ENCODE measurements at places on chromosomes 12 and 14.

GRCh38 chr14:58060077-58060476, 91.9 kb downstream of the ARMH4 start:
- no peak for DNase-seq

GRCh38 chr12:109432842-109433304, 44.2 kb downstream of the KCTD10 start:
- DNase-seq, result peak; percentile 59

- DNase-seq, result no peak
Measured at GRCh38 chr14:51165415-51165814, 70.5 kb upstream of the TRIM9 start.

- no peak for DNase-seq
Measured at GRCh38 chr12:110224379-110225304, 56.4 kb upstream of the ATP2A2 start.

DNA sequence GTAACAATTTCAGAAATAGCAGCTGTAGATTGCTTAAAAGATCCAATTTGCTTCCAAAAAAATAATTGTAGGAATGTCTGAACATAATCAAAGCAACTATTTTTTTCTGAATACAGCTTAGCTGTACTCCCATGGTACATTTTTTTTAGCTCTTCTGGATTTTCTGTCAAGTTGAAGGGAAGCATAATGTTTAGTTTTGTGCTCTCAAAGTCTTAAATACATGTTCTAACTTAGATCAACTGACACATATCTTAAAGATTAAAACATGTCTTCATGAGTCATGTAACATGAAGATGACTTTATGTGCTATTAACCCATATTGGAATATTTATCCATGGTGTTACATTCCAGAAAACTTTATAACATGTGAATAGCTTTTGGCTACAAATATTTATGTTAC, 255.7 kb downstream of the BTG1 start:
- no peak for DNase-seq

GRCh38 chr12:15092826-15093225, 120.0 kb downstream of the PDE6H start:
- DNase-seq, result no peak

- DNase-seq, result no peak
Measured at GRCh38 chr12:49980501-49981349, 8.0 kb downstream of the AQP6 start.

- DNase-seq, result no peak
Measured at GRCh38 chr14:72528059-72528862, 365.6 kb downstream of the DPF3 start.

- DNase-seq, result no peak
Measured at GRCh38 chr14:24851406-24851805, 198.5 kb downstream of the STXBP6 start.

GRCh38 chr12:84077679-84078078, 834.9 kb downstream of the SLC6A15 start:
- no peak for DNase-seq

- DNase-seq, result no peak
Measured at GRCh38 chr14:95651821-95652583, 34.2 kb upstream of the TCL1B start.

GRCh38 chr12:24838531-24838950, 110.4 kb downstream of the BCAT1 start:
- DNase-seq, result no peak

- DNase-seq, result no peak
Measured at GRCh38 chr12:129871991-129872972, 31.5 kb downstream of the TMEM132D start.

DNA sequence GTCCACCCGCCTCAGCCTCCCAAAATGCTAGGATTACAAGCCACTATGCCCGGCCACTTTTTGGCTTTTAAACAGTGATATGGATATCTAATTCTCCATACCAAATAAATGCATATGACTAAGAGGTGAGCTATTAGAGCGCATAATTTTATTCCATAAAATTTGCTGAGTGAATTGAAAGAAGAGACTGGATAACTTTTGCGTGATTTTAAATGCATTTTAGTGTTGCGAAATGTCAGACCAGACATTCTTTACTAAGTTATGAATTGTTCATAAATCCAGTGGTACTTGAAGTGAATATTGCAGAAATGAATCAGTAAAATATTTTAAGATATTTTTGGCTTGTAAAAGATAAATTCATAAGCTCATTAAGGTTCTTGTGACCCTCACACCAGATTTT, 50.9 kb upstream of the DIP2B start:
- DNase-seq, result no peak

GRCh38 chr12:26016516-26016915, 58.0 kb downstream of the RASSF8 start:
- DNase-seq, result no peak

GRCh38 chr12:43789941-43790340, 16.2 kb downstream of the TWF1 start:
- DNase-seq, result no peak

DNA sequence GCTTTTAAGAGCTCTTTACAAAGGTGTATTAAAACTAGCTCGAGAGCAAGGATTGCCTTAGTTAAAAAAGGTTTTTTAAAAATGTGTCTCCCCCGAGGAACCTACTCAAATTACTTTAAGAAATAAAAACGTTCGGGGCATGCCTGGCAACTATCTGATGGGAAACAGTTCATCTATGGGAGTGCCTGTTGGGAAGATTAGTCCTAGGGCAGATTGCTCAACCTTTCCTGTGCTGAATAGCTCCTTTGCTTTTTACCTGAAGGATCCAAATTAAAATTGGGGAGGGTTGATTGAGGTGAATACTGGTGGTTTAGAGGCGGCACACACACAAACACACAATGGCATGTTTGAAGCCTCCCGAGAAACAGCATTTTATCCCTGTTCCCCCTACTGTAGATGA, 541.4 kb upstream of the ATP2B1 start:
- no peak for DNase-seq

GRCh38 chr14:105537580-105538474, 11.4 kb downstream of the TMEM121 start:
- DNase-seq, result peak; percentile 65

DNA sequence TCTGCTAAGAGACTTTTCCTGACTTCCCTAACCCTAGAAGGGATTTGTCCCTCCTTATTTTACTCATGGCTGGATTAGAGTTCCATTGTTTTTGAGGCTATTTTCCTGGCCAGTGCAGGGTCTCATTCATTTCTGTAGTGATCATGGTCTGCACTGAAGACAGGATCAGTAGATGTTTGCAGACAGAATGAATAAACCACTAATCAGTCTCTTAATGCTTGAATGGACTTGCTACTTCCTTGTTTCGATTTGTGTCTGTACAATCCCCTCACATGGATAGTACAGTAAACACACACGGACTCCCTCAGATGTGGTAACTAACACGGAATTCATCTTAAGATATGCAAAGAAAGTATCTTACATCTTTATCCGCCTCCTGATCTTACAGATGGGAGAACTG, 102.6 kb upstream of the PRB2 start:
- no peak for DNase-seq

- DNase-seq, result no peak
Measured at GRCh38 chr12:28563936-28564335, 373.7 kb downstream of the CCDC91 start.

DNA sequence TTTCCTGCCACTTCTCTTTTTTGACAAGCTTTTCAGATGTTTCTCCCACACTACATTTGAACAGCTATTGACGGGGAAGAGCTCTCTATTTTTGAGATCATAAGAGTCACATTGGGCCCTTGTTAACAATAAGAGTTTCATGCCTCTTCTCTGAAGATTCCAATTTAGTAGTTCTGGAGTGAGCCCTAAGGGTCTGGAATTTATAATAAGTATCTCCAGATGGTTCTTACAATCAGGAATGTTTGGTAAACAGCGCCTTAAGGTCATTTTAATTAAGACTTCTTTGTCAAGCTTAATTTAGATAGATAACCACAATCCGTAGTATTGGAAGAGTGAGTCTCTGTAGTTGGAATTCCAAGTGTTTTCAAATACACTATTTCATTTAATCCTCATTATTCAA, 60.6 kb upstream of the HECTD1 start:
- no peak for DNase-seq

- no peak for DNase-seq
Measured at GRCh38 chr12:4909734-4910501, at the start of gene KCNA1. TSS of gene KCNA1 (plus strand) at chr12:4909905. CDS start at chr12:4911379, 1,474 bp downstream.

DNA sequence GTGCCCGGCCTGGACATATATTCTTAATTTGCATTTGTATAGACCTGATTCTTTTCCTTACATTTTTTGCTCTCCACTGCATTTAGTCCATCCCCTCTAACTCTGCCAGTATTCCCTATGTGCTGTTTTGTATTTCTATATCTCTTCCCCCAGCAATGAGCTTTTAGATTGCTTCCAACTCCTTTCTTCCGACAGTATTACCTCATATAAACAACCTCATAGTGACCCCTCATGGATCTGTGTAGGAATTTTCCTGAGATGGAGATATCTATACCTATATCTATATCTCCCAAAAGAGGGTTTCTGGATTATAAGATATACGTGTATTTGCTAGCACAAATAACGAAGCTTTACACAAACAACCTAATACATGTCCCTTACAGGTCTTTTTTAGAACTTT, 161.9 kb downstream of the CRADD start:
- DNase-seq, result no peak

GRCh38 chr12:114697243-114697716, 13.3 kb upstream of the TBX3 start:
- no peak for DNase-seq

DNA sequence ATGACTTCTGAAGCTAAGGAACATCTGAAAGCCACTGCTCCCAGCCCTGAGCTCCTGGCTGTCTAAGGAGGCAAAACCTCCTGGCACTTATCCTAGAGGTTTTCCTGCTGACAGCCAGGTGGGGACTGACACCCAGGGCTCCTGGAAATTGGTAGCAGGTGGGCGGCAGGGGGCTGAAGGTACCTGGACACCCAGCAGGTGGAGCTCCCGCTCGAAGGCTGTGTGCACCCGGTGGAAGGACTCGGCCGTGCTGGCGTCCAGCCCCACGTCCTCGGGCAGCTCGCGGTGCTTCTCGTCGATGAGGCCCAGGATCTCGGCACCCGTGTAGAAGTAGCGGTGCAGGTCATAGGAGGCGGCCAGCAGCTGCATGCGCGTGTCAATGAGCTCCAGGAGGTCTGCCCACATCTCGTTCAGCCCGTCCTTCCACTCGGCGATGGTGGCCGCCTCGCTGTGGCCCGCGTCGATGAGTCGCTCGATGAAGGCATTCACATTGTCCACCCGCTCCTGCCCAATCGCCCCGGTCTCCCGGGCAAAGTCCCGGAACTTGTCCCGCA, 68.2 kb downstream of the PLEKHG3 start:
- DNase-seq, result no peak

- no peak for DNase-seq
Measured at GRCh38 chr14:104423701-104424405, 155.7 kb upstream of the C14orf180 start.

- DNase-seq, result no peak
Measured at GRCh38 chr12:33575346-33575745, 135.7 kb upstream of the SYT10 start.

DNA sequence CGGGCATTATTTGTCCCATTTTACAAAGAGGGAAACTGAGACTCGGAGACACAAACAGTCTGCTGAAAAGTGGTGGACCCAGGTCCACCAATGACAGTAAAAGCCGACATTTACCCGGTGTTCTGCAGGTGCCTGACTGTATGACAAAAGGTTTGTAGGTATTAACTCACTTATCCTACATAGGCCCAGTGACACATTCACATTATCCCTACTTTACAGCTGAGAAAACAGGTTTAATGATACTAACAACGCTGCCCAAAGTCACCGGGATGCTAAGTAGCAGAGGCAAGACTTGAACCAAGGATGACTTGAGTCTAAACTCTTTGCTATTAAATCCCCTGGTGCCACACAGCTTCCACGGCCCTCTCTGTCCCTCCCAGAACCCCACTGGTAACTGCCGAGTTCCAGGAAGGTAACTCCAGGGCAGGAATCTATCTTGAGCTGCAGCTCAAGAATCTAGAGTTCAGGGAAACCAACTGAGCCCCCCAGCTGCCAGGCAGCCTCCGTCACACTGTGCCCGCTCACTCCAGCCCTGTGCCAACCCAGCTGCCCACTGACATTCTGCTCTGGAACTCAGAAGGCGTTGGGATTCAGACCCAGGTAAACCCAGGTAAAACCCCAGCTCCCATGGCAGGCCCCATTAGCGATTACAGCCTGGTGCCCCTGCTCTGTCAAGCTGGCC, 33.7 kb downstream of the SYNE3 start:
- DNase-seq, result no peak

GRCh38 chr12:132144115-132144809, at the start of the genes DDX51 and NOC4L:
TSS of gene DDX51 (minus strand) at chr12:132144319. CDS start at chr12:132144296, 23 bp downstream.
TSS of gene NOC4L (plus strand) at chr12:132144457. CDS start at chr12:132144489, 32 bp downstream.
- peak; percentile 94 for DNase-seq

- DNase-seq, result no peak
Measured at GRCh38 chr12:31728289-31728916, 418 bp downstream of the AMN1 start.

DNA sequence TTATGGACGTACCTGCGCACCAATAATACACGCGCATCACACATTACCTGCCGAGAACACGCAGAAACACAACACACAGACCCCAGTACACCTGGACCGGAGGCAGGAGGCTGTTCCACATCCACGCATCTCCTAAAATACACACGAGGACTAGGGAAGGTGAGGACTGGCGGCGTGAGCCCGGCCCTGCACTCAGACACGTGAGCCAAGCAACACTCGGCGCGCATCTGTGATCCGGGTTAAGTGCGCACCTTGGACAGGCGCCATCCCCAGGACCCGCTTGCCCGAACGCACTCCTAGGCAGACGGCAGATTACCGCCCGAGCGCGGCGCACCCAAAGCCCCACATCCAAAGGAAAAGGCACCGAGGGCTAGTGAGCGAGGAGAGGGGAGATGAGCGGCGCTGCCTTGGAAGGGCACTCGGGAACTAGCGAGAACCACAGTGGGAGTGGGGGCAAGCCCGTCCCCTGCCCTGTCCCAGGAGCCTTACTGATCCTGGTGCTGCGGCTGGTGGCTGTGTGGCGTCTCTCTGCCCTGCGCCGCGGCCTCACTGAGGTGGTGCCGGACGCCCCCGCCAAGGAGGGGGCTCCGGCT, 417 bp downstream of the GLS2 start:
- peak; percentile 6 for DNase-seq

- DNase-seq, result no peak
Measured at GRCh38 chr12:63294327-63294632, 143.3 kb upstream of the AVPR1A start.

- DNase-seq, result no peak
Measured at GRCh38 chr14:60720962-60721325, 3.2 kb downstream of the SIX4 start.

- DNase-seq, result no peak
Measured at GRCh38 chr14:22748631-22749068, 17.8 kb upstream of the OXA1L start.

Data from T-helper 1 cell (primary cell).